ENCODE measurements at places on chromosomes 7 and 10.

DNA sequence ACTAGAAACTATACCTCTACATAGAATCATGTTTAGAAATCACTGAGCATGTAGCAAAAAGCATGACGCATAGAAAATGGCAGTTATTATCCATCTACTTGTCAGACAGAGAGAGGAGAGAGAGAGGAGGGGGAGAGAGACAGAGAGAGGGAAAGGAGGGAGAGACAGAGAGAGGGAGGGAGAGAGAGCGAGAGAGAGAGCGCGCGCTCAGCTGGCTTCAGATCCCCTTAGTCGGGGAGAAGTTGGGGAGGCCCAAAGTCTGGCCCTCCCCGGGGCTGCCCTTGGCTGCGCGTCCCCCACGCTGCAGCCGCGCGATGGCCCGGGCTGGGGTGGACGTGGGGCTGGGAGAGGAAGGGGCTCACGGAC lies 37.0 kb downstream of the CNPY1 start:
- no peak for DNase-seq

DNA sequence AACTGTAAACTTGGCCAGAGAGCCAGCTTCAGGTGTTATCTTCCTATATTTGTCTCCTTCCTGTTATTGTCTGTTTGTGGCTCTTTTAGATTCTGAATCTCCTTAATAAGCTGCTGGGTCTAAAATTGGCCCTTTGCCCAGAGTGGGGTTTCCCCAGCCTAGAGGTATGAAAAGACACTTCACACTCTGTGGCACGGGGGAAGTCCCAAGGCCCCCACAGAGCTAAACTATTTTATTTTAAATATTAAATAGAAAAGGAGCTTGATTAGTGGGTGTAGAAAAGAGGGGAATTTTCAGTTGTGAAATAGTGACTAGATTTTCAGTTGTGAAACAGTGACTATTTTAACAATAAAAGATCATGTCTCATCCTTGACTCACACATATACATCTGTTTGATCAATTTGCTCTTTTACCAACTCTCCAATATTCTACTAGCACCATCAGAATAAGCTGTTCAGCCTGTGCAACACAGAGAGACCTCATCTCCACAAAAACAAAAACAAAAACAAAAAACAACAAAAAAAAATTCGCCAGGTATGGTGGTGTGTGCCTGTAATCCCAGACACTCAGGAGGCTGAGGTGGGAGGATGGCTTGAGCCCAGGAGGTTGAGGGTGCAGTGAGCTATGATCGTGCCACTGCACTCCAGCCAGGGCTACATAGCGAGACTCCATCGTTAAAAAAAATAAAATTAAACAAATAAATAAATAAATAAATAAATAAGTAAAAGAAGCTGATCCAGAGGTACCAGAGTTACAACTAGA lies 24.9 kb upstream of the ADO start:
- DNase-seq: peak; percentile 71

- no peak for DNase-seq
Measured at GRCh38 chr10:59944339-59944935, 38.1 kb upstream of the CCDC6 start.

DNA sequence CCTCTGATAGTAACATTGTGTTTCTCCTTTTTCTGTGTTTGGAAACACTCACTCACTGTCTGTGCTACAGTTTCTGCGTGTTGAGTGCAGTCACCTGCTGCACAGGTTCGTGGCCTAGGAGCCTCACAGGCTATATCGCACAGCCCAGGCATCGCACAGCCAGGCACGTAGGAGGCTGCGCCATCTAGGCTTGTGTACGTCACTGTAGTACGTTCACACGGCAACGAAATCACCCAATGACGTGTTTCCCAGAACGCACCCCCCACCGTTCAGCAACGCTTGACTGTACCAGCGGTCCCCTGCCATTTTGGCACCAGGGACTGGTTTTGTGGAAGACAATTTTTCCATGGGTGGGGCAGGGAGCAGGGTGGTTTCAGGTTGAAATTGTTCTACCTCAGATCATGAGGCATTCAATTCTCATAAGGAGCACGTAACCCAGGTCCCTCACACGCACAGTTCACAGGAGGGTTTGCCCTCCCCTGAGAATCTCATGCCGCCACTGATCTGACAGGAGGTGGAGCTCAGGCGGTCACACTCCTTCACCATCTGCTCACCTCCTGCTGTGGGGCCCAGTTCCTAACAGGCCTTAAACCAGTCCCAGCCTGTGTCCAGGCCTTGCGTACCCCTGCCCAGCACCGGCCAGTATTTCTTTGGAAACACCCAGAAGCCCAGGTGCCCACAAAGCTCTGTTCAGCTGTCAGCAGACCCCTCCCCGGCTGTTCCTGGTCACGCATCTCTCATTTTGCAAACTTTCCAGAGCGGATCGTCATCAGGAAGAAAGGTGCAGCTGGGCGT lies 23.2 kb upstream of the PRKAR1B start:
- no peak for DNase-seq

DNA sequence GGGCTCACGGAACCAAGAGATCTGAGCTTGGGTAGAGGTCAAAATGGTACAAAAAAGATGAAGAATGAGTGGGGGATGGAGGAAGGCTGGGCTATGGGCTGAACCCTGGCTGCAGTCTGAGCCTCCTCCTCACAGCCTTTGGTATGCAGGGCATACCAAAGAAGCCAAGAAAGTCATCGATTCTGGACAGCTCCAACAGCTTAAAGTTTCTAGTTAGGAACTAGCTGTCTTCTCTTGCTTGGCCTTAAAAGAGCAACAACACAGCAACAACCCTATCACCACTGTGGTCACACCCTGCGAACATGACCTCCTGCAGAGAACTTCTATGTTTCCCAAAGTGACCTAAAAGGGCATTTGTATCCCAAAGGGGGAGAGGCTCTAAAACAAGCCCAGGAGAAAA lies 126.1 kb upstream of the EFCAB10 start:
- no peak for DNase-seq

- DNase-seq: no peak
Measured at GRCh38 chr10:6400821-6401465, 179.1 kb downstream of the PRKCQ start.

GRCh38 chr10:102140218-102140617 lies 7.4 kb downstream of the PPRC1 start:
- no peak for DNase-seq

GRCh38 chr10:17669185-17669872 lies 25.4 kb downstream of the STAM start:
- DNase-seq: no peak

DNA sequence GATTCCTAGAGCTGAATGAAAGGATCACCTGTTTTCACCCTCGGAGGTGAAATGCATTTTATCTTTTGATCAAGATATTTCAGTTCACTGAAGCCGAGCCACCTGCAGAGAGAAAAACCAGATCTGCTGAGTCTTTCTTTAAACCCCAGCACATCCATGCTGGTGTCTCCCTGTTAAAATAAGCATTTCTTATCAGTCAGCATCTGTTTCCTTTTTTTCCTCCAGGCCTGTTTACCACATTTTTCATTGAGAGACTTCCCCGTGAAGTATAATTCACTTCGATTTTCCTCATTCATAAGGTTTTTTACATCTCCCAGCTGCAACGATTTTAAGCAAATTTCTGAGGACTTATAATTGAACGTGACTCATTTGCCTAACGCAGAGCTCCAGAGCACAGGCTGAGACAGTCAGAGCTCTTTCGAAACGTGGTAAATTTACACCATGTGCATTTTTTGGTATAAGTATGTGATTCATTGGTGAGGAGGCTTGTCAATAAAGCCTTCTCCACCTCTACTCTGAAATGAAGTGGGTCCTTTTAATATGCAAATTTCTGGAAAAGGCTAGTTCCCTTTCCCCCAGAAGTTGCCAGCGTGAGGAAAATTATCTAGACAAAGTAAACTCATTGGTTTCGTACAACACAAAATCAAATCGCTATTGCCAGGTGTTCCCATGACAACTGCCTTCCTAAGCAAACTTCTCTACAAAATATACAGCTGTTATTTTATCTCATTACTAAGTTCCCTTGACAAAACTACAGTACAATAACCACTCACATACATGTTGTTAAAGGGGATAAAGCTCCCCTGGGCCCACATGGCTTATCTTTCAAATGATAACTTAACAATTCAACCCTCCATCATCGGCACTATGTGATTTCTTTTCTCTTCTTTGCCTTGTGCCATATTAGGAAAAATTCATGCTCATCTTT lies 374.8 kb upstream of the AKR1E2 start:
- no peak for DNase-seq

- no peak for DNase-seq
Measured at GRCh38 chr10:110615057-110615747, 28.9 kb upstream of the RBM20 start.

- no peak for DNase-seq
Measured at GRCh38 chr10:122085423-122085911, 96.5 kb downstream of the TACC2 start.

GRCh38 chr7:100105534-100105933 lies 4.1 kb downstream of the AP4M1 start:
- DNase-seq: no peak

- DNase-seq: no peak
Measured at GRCh38 chr10:125010362-125010761, 68.4 kb downstream of the ZRANB1 start.

DNA sequence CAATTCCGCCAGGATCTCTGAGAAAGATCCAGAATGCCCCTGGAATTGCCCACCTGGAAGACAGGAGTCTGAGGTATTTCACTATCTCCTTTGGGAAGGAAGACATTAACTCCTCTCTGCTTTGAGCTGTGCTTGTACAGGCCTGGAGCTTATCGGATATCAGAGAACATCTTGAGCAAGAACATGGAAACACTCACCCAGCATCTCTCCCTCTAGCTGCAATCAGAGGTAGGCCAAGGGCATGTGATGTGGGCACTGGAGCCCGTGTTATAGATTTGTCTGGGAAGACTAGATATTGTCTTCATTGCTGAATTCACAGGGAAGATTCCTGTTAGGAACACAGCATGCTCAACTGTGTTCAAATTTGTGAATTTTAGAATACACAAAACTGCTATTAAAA lies 233.9 kb downstream of the PHF14 start:
- no peak for DNase-seq

GRCh38 chr10:89053555-89053954 lies 63.0 kb downstream of the FAS start:
- DNase-seq: no peak

DNA sequence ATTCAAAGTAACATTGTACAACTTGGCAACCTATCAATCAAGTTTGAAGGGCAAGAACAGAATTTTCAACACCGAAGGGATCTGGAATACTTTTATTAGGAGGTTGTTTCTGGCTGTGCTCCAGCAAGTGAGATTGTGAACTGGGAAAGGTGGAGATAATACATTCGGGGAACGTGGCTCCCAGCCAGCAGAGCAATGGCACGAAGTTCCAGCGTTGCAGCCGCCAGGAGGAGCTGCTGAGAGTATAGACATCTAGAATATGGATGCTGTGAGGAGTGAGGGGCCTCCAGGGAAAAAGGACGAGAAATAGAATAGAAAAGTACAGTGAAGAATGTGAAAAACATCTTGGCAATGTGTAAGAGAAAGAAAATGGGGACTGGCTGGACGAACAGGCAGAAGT lies 69.5 kb downstream of the TCERG1L start:
- no peak for DNase-seq

- no peak for DNase-seq
Measured at GRCh38 chr7:95323410-95324129, 762 bp downstream of the PON1 start.

DNA sequence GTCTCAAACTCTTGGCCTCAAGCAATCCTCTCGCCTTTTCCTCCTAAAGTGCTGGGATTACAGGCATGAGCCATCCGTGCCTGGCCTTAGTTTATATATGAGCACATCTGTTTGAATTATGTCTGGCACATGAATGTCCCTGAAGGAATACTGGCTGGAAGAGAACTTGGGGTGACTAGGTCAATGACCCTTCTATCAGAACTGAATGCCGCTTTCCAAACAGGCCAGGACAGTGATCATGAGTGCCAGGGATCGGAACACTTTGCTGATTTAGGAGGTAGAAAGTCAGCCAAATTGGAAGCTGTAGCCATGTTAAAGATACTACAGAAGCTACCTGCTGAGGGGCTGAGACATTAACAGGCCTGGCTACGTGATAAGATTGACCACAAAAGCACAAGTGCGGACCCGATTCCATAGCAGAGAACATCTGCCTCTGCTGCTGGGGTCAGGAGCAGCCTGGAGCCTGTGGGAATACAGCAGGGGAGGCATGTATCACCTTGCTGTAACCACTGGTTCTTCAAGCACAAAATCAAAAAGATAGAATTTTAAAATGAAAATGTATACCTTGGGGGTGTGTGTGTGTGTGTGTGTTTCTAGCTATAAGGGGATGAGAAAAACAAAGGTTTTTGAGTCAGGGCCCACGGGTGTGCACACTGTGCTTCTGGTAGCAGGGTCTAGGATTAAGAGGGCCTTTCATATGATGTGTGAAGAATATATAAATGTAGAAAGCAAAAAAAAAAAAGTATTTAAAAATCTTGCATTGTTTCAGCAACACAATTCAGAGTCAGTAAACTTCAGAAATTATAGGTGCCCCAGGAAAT lies 293.7 kb downstream of the BBS9 start:
- DNase-seq: no peak

DNA sequence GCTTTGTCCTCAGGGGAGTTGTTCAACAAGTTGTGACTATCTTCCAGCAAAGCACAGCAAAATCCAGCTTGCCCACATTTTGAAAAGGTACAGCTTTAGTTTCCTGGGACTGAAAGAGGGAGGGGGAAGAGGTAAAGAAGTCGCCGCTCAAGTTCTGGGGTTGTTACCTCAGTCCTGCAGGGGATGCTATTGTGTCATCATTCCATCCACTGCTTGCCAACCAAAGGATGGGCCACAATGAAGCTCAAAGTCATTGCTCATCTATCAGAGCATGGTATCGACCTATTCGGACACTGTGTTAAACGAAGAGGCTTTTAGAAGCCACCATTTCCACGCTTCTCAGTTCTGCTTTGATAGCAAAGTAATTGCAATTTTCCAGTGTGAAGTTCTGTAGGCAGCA lies 34.3 kb downstream of the NPY start:
- DNase-seq: no peak

- peak; percentile 63 for DNase-seq
Measured at GRCh38 chr7:102404005-102404861, 8.1 kb downstream of the PRKRIP1 start.

GRCh38 chr10:71270301-71271220 lies 48.5 kb upstream of the SLC29A3 start:
- peak; percentile 60 for DNase-seq

DNA sequence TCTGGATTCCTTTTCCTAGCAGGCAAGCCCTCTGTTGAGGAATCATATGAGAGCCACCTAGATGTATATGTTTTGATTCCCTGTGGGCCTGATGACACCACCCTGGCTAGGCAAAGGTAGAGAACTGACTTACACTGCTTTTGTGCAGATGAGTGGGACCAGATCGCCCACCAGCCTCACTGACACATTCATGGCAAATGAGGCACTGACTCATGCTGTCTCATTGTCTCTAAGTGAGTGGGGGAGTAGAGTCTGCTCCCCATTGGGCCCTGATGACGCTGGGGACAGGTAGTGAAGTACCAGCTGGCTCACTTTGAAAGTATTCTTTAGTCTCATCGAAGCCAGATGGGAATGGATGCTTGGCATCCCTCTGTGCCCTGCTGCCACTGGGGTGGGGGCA lies 326.3 kb downstream of the ABCA13 start:
- DNase-seq: no peak

- DNase-seq: no peak
Measured at GRCh38 chr7:82530361-82530760, 86.8 kb upstream of the CACNA2D1 start.

- DNase-seq: no peak
Measured at GRCh38 chr7:3165681-3166580, 122.3 kb upstream of the CARD11 start.
